ENCODE measurements at places on chromosomes 5 and 9.
A peak's percentile ranks its signal among the peaks of the same experiment; 100 is the strongest.

GRCh38 chr9:79023134-79023580 lies 548.6 kb upstream of the TLE4 start:
- DNase-seq: no peak

DNA sequence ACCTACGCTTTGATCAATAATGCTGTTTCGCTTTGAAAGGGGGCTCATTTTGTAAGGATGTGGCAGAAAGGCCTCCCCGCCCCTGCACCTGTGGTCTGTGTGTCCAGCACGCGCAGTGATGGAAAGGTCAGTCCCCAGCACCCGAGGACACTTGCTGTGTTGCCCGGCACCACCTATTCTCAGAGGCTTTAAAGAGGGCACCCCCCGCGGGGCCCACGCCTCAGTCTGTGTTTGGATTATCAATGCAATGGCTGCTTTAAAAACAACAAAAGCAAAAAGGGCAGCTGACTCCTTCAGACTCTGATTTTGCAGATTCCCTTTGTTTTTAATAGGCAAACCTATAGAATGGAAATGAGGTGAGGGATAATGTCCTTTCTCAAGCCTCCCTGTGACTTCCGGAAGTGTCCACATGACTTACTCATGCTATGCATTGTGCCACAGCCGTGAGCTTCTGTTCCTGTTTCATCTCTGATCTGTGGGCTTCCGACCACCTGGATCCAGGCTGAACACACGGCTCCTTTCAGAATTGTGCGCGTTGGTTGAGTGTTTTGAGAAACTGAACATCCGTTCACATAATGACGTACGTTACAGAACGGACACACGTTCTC lies 416.2 kb downstream of the IRX2 start:
- DNase-seq: no peak

DNA sequence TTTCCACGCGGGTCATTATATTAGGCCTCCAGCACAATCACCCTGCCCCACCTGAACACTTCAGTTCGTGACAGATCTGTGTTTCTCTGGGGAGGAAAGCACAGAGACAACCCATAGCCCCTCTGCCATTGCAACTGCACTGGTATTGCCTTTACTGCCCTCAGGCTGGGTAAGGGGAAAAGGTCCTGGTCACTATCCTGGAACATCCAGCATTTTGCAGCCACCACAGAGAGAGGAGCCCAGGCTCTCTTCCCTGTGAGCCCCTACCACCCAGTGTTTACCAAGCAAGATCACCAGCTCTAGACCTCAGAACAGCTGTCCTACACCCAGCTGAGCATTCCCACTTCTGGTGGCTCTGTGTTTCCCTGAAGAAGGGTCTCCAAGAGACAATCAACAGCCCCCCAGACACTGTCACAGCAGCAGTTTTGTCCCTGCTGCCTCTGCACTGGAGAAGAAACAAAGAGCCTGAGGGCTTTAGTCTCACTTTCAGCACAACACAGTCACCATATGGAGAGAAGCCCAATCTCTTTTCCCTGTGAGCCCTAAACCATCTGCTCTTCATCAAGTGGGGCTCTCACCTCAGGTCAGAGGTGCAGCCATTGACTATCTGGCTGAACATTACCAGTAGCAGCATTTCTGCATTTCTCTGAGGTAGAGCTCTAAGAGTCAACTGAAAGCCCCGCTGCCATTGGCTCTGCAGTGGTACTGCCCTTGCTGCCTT lies 655.2 kb upstream of the FAM174A start:
- no peak for DNase-seq

GRCh38 chr9:18056269-18056992 lies 417.5 kb upstream of the ADAMTSL1 start:
- no peak for DNase-seq

- peak; percentile 21 for DNase-seq
These were observed 58.0 kb upstream of the FBN2 start for GRCh38 chr5:128596071-128596470.

DNA sequence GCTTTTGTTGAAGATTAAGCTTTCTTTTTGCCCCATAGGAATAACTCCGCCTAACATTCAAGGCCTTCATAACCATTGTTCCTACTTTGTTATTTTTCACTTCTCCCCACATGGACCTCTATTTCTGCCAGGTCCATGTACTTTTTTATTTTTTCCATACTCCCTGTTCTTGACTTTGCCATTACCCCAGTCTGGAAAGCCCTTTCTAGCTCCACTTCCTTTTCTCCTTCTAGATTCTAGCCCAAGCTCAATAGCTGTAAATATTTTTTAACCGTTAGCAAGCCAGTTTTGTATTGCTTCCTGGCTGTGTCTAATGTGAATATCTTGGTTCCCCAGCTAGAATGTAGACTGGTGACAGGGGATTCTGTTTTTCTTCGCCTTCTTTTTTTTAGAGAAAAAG lies 26.1 kb downstream of the NCBP1 start:
- DNase-seq: no peak

DNA sequence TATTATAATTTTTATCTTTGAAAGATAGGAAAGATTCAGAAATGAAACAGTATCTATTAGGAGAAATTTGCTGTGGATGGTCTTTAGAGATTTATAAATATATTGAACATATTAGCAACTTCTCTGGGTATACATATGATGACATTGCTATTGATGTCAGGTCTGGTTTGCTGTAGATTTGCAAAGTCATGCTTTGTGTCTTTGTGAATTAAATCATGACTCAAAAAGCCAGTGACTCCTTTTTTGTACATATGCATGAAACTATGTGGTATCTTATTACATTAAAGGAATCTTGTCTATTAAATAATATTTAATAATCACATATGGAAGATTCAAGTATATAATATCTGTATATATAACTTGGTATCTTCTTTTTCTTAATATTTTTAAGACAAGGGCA lies 141.9 kb downstream of the ST8SIA4 start:
- DNase-seq: no peak

Measured in hindlimb muscle (tissue), 1 donor.